Esophagus squamous epithelium (tissue), 5 donors: ENCODE measurements at places on chromosomes 1 and 21. TPM values are rescaled to one million over a fixed set of nuclear protein-coding genes. Genes with fewer than 3 reads are reported as not detected.

RNU1-4 gene
- total RNA-seq, result under 0.01 TPM

GRCh38 chr1:221439008-221439746 is 302.7 kb downstream of the DUSP10 start:
- no peaks in the 10 kb centered on the region for H3K4me1 ChIP-seq
- DNase-seq, result no peak
- H3K27ac ChIP-seq, result no peak overlapping the region

- no peak for DNase-seq
- no peak overlapping the region for H3K4me3 ChIP-seq
These were observed 9.8 kb downstream of the FALEC start for GRCh38 chr1:150525348-150525747.

- H3K4me3 ChIP-seq, result no peak overlapping the region
- no peaks in the 10 kb centered on the region for H3K4me1 ChIP-seq
- H3K27me3 ChIP-seq, result no peaks in the 10 kb centered on the region
- no peak overlapping the region for H3K27ac ChIP-seq
- H3K36me3 ChIP-seq, result no peaks in the 10 kb centered on the region
These were observed 785.8 kb upstream of the ADGRL4 start for GRCh38 chr1:79792219-79792930.

FMN2 gene
- total RNA-seq, result 0.19 TPM

DNA sequence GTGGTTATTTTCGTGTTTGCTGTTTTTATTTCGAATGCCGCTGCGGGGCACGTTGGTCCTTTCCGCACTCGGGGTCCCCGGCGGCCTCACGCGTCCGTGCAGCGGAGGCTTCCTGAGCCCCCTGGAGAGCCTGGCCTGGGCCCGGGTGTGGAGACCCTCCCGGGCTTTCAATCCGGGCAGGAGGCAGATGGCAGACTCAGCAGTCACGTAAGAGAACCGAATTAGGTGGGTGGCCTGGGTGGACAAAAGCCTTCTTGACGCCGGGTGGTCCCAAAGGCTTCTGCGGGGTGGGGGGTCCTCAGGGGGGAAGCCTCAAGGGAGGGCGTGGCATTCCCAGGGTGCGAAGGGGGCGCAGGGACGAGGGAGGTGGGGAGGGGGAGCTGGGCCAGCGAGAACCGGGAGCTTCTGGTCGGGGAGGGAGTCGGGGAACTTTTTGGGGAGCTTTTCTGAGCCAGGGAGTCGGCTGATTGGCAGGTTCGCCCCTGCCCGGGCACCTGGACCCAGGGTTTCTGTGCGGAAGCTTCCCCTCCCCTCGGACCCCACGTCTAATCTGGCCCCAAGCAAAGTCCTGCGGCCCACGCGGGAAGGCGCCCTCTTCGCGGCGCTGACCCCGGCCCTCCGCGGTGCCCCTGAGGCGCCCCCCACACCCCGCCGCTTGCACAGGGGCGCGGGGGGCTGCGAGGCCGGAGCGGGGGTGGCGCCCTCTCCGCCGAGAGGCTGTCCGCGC is 1.3 kb upstream of the HES4 start:
- no peaks in the 10 kb centered on the region for H3K36me3 ChIP-seq
- peak overlapping the region; percentile 60 for H3K4me3 ChIP-seq

DNA sequence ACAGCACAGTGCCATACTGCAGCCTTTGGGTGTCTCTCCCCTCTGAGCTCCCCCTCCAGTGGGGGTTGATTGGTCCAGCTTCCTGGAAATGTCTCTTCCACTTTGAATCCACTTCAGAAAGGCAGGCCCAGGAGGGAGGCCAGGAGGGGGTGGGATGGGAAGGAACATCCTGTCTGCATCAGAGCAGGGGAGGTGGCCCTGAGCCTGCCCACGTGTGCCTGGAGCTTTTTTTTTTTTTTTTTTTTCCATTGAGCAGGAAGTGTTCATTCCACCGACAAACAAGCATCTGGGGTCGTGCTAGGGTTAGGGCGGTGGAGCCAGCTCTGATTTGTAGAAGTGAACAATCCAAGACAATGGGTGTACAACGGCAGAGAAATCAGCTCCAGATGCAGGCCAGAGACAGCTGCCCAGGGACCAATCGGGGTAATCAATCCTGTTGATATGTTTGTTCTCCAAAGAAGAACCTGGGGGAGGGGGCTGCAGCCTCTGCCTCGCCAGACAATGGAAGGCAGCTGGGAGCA is 93.3 kb downstream of the SSBP3 start:
- DNase-seq, result no peak
- peaks cover 70% of the 10 kb centered on the region for H3K4me1 ChIP-seq
- H3K4me3 ChIP-seq, result no peak overlapping the region
- H3K27me3 ChIP-seq, result no peaks in the 10 kb centered on the region

GRCh38 chr1:46948629-46949416 is 7.5 kb upstream of the CYP4A11 start:
- no peaks in the 10 kb centered on the region for H3K27me3 ChIP-seq
- no peaks in the 10 kb centered on the region for H3K36me3 ChIP-seq
- no peaks in the 10 kb centered on the region for H3K4me1 ChIP-seq

CBS gene
- not detected for total RNA-seq

PLA2G5 gene
- not detected for total RNA-seq

- H3K27me3 ChIP-seq, result no peaks in the 10 kb centered on the region
- no peak for DNase-seq
- no peaks in the 10 kb centered on the region for H3K36me3 ChIP-seq
- no peak overlapping the region for H3K4me3 ChIP-seq
These were observed 510.4 kb upstream of the ADAMTS5 start for GRCh38 chr21:27477296-27477695.

IVL gene
- 336 TPM for total RNA-seq

DNA sequence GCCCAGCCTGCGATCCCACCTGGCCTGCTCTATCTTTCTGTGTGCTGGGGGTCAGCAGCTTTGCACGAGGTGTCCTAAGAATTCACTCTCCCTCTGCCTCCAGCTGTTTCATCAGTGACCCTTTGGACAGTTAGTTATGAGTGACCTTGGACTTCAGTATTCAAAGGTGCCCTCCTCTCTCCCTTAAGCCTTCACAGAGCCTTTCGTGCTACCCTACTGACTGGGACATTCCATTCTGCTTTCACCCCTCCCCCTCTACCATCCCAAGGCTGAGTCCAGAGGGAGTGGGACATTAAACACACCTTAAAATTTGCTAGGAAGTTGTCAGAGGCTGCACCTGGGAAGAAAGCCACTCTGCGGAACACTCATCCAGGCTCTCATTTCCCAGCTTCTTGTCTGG is 171.9 kb downstream of the CLIC6 start:
- H3K27ac ChIP-seq, result no peak overlapping the region
- no peak overlapping the region for H3K4me3 ChIP-seq

ARID4B gene
- total RNA-seq, result 99.7 TPM
